ENCODE measurements at places on chromosomes 13 and 19. TPM values are rescaled to one million over a fixed set of nuclear protein-coding genes. Genes with fewer than 3 reads are reported as not detected.

The SRRM5 gene
- total RNA-seq: not detected

The HRC gene
- 13.5 TPM for total RNA-seq

The TMPRSS9 gene
- total RNA-seq: not detected

The C19orf81 gene
- not detected for total RNA-seq

The FAM83E gene
- total RNA-seq: 1.8 TPM

The CAPS gene
- total RNA-seq: 14.4 TPM

The GRIN2D gene
- not detected for total RNA-seq

The KCNJ14 gene
- total RNA-seq: not detected

GRCh38 chr19:4288091-4288777 is 9.2 kb downstream of the SHD start:
- no peak for DNase-seq

DNA sequence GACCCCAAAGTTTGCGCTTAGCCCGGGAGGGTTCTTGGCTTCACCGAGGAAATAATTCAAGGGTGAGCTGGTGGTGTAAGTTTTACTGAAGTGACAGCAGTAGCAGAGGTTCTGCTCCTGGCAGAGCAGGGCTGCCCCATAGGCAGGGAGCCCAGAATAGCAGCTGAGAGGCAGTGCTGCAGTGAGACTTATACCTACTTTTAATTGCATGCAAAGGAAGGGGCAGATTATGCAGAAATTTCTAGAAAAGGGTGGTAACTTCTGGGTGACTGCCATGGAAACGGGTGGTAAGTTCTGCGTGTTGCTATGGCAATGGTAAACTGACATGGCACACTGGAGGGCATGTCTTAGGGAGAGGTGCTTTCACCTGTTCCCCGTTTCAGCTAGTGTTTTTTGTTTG is 17.5 kb upstream of the CAMSAP3 start:
- DNase-seq: no peak

- DNase-seq: no peak
These were observed 14.4 kb downstream of the FOXO1 start for GRCh38 chr13:40651866-40652587.

- peak; percentile 86 for DNase-seq
These were observed 1.8 kb upstream of the SSBP4 start for GRCh38 chr19:18417250-18418028.

DNA sequence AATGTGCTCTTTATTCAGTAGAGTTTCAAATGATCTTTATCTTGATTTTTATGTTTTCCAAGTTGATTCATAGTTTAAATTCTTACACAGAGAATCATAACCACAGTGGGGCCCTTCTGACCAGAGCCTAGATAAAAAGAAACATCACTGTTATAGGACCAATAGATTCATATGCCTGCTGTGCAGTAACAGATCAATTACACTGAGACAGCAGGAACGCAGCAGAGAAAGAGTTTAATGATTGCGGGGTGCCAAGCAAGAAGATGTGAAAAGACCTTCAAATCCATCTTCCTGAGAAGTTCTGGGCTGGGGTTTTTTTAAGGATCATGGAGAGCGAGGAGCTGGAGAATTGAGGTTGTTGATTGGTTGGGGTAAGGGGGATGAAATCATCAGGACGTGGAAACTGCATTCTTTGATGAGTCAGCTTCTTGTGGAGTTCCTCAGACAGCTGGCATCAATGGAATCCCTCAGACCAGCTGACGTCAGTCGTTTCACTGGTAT is 346.6 kb downstream of the TBC1D4 start:
- DNase-seq: no peak

- DNase-seq: no peak
These were observed 14.4 kb upstream of the AKAP8 start for GRCh38 chr19:15393963-15394362.

- DNase-seq: no peak
These were observed 10.8 kb downstream of the SUGP2 start for GRCh38 chr19:19022380-19022961.

GRCh38 chr13:24274452-24275021 is 34.8 kb upstream of the C1QTNF9 start:
- DNase-seq: no peak

GRCh38 chr19:6551607-6552450 is 21.0 kb downstream of the TNFSF9 start:
- no peak for DNase-seq

GRCh38 chr13:36154567-36155291 is 23.5 kb upstream of the DCLK1 start:
- DNase-seq: no peak

GRCh38 chr19:5081443-5082161 is 112.7 kb downstream of the KDM4B start:
- DNase-seq: no peak

DNA sequence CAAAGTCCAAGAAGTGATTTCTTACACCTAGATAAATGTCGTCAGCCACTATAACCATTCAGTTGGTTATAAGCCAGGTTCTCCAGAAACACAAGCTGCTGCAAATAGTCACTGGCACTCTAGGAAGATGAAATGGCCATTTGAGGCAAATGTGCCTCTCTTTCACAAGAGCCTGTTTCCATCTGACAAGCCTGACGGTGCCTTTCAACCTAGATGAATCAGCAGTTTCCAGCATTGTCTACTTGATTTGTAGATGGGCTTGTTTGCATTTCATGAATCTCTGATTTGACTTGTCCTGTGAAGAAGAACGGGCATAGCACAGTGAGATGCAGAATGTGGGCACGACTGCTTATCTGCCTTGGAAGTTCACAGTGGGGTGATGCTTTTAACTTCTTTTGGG is 327.2 kb downstream of the LMO7 start:
- DNase-seq: no peak

- no peak for DNase-seq
These were observed 71.6 kb downstream of the LATS2 start for GRCh38 chr13:20989656-20990321.

GRCh38 chr19:5078182-5078581 is 109.3 kb downstream of the KDM4B start:
- no peak for DNase-seq

- DNase-seq: no peak
These were observed 216 bp downstream of the SH2D3A start for GRCh38 chr19:6767081-6767356.

DNA sequence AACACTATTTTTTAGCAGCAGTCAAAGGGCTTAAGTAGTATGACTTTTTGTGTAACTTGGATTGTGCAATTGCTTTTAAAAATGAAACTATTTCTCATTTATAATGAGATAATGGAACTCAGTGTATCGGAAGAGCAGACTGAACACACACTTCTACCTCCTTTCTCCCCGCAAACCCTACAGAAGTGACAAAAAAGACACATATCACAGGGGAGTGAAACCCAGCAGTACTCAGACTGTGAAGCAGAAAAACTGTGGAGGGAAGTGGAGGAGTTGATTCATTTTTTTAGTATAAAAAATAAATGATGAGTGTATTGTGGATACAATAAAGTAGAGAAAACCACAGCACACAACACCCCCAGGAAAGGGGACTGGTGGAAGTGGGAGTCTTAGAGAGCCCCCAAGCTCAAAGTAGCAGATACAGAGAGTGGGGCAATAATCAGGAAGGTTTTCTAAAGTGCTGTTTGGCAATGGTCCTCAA is 9.7 kb downstream of the LPAR6 start:
- no peak for DNase-seq

DNA sequence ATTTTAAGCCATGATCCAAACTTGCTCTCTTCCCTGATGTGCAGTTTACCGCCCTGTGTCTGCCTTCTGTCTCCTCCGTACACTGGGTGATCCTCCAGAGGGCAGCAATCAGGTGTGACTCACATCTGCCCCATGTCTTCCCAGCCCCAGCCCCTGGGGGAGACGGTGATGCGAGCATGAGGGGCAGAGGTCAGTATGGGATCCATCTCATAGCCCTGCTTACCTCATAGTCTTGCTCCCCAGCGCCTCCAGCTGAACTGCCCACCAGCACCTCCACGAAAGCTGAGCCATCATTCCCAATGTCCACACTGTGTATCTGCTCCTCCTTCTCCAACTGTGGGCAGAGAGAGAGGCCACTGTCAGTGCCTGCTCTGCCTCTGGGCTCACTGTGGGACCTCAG is 14.6 kb downstream of the XRCC1 start:
- no peak for DNase-seq

DNA sequence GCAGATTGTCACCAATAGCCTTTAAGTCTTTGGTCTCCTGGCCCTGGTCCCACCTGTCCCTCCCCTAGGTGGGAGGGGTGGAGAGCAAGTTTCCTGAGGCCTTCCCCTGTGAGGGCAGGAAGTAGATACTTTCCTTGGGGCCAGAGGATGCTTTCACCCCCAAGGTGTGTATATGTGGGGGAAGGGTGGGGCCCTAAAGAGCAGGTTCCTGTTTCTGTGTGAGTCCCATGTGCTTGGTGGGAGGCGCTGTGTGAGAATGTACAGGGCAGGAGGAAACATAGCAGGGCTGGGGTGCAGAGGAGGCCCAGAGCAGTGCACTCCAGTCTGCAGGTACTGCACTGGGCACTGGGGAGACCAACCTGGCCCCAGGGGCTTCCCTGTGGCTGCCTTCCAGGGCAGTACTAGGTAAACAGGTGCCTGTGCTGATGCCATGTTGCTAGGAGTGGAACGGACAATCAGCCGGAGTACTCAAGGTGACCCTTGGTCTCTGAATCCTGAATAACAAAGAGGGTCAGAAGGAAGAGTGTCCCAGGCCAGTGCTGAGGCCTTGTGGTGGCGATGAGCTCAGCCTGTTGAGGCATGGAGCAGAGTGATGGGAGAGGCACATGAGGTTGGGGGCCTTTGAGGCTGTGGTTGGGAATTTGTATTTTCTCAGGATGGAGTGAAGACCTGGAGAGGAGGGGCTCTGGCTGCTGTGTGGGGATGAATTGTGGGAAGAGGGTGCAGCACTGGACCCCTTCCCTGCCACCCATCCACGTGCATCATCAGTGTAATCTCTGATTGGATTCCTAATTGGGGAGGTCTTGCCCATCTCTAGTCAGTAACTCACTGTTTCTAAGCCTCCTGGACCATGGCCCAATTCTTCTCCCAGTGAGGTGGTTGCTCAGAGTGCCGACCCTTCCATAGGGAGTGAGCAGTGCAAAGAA is 5.1 kb downstream of the EGLN2 start:
- no peak for DNase-seq

GRCh38 chr13:73657821-73658540 is 476.2 kb downstream of the KLF12 start:
- DNase-seq: no peak

- no peak for DNase-seq
These were observed 11.6 kb upstream of the CEACAM3 start for GRCh38 chr19:41784743-41785142.

GRCh38 chr19:13072188-13072908 is 30.3 kb downstream of the LYL1 start:
- DNase-seq: no peak

Data from uterus (tissue), 4 donors.